ENCODE measurements at places on chromosomes 4 and X. TPM values are rescaled to one million over a fixed set of nuclear protein-coding genes. Genes with fewer than 3 reads are reported as not detected.

The GLRB gene
- total RNA-seq, result not detected

DNA sequence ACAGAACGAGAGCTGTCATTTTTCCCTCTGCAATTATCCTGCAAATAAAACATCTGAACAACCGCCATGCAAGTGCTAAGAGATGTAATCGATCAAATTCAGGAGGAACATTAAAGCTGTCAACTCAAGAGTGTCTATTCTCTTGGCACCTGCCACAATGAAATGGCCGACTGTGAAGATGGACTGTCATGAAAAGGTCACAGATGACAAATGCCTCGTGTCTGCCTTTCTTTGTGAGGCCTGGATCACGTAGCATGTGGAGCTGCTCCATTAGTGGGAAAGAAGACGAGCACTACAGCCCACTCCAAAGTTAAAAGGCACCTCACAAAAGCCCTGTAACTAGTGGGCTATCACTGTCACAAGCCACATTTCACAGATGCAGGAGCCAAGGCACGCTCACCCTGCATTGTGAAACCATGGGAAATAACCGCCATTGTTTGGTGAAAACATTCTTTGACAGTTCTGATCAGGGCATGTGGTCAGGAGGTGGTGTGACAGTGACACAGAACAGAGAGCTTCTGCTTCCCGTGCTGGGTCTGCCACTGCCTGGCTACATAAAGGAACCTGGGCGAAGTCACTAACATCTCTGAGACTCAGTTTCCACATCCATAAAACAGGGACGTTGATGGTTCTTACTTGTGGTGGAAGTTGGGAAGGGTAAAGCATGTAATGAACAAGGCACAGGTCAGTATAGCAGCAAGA, 98.9 kb downstream of the EVC2 start:
- DNase-seq, result no peak

- no peak for DNase-seq
Measured at GRCh38 chrX:21799767-21800166, 39.6 kb upstream of the MBTPS2 start.

- DNase-seq, result no peak
Measured at GRCh38 chr4:40844261-40844660, 94.5 kb downstream of the NSUN7 start.
